Sigmoid colon (tissue), 7 donors: ENCODE measurements at places on chromosomes 4 and X. TPM values are rescaled to one million over a fixed set of nuclear protein-coding genes. Genes with fewer than 3 reads are reported as not detected.

DNA sequence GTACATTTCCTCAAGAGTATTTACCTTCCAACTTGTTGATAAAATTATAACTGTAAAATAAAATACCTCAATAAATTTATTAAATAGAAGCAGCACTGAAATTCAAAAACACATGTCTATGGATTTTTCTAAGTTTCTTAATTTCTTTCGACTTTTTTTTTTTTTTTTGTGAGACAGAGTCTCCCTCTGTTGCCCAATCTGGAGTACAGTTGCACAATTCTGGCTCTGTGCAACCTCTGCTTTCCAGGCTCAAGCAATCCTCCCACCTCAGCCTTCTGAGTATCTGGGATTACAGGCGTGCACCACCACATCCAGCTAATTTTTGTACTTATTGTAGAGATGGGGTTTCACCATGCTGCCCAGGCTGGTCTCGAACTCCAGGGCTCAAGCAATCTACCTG is 79.8 kb downstream of the IQCM start:
- H3K27ac ChIP-seq = no peak overlapping the region
- H3K27me3 ChIP-seq = no peaks in the 10 kb centered on the region
- H3K36me3 ChIP-seq = no peaks in the 10 kb centered on the region
- H3K4me3 ChIP-seq = no peak overlapping the region
- DNase-seq = no peak

DNA sequence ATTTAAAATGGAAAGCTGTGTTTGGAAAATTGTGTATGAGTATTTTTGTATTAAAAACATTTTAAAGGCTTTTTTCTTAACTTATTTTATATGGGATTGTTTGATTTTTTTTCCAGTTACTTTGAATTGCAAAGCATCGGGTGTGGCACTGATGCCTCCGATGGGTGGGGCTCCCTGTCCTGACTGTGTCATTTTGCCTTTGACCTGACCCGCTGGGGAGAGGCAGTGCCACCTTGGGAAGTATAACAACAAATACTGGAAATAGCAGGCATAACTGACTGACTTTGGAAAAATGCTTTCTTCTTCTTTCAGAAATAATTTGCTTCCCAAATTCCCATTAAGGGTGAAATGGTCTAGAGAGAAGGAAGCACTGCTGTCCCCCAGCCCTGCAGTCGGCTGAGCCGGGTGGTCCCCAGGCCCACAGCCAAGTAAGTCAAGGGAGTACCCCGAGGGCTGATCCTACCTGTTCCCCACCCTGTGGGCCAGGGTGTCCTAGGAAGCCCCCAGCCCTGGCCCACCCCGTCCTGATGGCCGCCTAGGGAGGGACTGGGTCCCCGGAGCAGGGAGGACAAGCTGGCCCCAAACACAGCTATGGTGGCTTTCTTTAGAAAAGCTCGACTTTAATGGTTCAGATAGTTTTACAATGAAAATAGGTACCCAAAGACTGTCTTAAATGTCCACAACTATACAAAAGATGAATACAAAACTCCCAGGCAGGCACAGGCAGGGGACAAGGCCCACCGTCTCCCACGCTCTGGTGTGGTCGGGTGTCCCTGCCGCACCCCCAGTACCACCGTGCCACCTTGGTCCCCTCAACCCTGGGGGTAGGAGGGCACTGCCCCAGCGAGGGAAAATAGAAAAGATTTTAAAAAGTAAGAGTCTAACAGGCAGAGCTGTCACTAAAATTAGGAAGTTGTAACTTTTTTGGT is 26.4 kb downstream of the NELFA start:
- H3K4me3 ChIP-seq = no peak overlapping the region
- peaks cover 50% of the 10 kb centered on the region for H3K36me3 ChIP-seq
- no peak for DNase-seq
- H3K27me3 ChIP-seq = no peaks in the 10 kb centered on the region
- H3K27ac ChIP-seq = no peak overlapping the region

The TLR6 gene
- 0.92 TPM for polyA plus RNA-seq

- DNase-seq = no peak
- H3K36me3 ChIP-seq = no peaks in the 10 kb centered on the region
- no peaks in the 10 kb centered on the region for H3K4me1 ChIP-seq
- H3K27me3 ChIP-seq = no peaks in the 10 kb centered on the region
- H3K27ac ChIP-seq = no peak overlapping the region
These were observed 2120.5 kb downstream of the PCDH7 start for GRCh38 chr4:32840461-32841189.

DNA sequence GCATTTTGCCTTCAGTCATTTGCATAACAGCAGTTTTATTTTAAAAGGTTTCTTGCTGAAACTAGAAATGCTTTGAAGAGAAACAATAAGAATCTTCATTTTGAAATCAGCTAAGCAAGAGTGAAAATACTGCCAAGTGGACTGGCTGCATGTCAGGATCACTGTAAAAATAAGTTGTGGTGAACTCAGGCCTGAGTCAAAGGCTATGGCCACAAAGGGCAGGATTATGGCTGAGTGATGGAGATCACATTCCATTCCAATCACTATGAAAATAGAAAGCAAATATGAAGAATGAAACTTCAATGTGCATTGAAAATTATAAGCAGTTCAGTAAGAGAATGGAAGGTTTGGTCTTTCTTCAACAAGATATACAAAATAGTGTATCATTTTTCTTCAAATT is 224.5 kb downstream of the PCDH18 start:
- H3K27ac ChIP-seq = no peak overlapping the region
- H3K36me3 ChIP-seq = no peaks in the 10 kb centered on the region
- H3K4me1 ChIP-seq = no peaks in the 10 kb centered on the region
- H3K27me3 ChIP-seq = no peaks in the 10 kb centered on the region

GRCh38 chrX:55624403-55624802 is 1.2 kb downstream of the FOXR2 start:
- no peak for DNase-seq
- no peak overlapping the region for H3K27ac ChIP-seq
- H3K4me1 ChIP-seq = no peaks in the 10 kb centered on the region

The EPGN gene
- not detected for polyA plus RNA-seq

GRCh38 chr4:81757691-81758090 is 286.0 kb upstream of the RASGEF1B start:
- no peak for DNase-seq
- H3K36me3 ChIP-seq = no peaks in the 10 kb centered on the region
- H3K4me3 ChIP-seq = no peak overlapping the region
- H3K4me1 ChIP-seq = no peaks in the 10 kb centered on the region
- no peaks in the 10 kb centered on the region for H3K27me3 ChIP-seq
- H3K27ac ChIP-seq = no peak overlapping the region

- no peak overlapping the region for H3K4me3 ChIP-seq
- no peaks in the 10 kb centered on the region for H3K4me1 ChIP-seq
- H3K36me3 ChIP-seq = peaks cover 31% of the 10 kb centered on the region
These were observed 13.3 kb upstream of the TADA2B start for GRCh38 chr4:7029921-7030320.

DNA sequence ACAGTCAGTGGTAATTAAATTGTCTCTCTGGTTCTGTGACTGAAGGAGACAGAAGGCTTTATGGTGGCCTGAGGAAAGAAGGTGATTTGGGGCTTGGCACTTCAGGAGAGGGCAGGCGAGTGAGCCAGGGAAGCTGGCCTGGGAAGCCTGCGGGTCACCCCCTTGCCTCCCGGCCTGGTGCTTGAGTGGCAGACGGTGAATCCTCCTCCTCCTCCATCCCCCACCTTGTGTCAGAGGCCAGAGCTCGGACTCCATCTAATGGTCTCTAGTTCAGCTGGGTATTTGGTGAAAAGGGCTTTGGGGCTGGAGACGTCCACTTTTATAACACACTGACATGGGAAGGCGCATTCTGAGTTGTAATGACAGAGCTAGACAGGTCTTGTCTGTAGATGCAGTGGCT is 8.7 kb downstream of the TMEM187 start:
- no peaks in the 10 kb centered on the region for H3K4me1 ChIP-seq
- H3K27ac ChIP-seq = no peak overlapping the region
- no peak overlapping the region for H3K4me3 ChIP-seq
- no peaks in the 10 kb centered on the region for H3K27me3 ChIP-seq

- H3K36me3 ChIP-seq = no peaks in the 10 kb centered on the region
- H3K27ac ChIP-seq = no peak overlapping the region
- no peaks in the 10 kb centered on the region for H3K27me3 ChIP-seq
- H3K4me1 ChIP-seq = no peaks in the 10 kb centered on the region
- no peak overlapping the region for H3K4me3 ChIP-seq
These were observed 256.7 kb downstream of the NAF1 start for GRCh38 chr4:162909952-162910351.

- no peak overlapping the region for H3K4me3 ChIP-seq
- no peaks in the 10 kb centered on the region for H3K27me3 ChIP-seq
- no peaks in the 10 kb centered on the region for H3K36me3 ChIP-seq
These were observed 39.5 kb downstream of the LEF1 start for GRCh38 chr4:108129196-108129595.

- no peak for DNase-seq
- H3K27ac ChIP-seq = no peak overlapping the region
- no peaks in the 10 kb centered on the region for H3K36me3 ChIP-seq
- no peak overlapping the region for H3K4me3 ChIP-seq
- peaks cover 23% of the 10 kb centered on the region for H3K4me1 ChIP-seq
- no peaks in the 10 kb centered on the region for H3K27me3 ChIP-seq
These were observed 203.2 kb downstream of the PTTG2 start for GRCh38 chr4:38163216-38164006.

DNA sequence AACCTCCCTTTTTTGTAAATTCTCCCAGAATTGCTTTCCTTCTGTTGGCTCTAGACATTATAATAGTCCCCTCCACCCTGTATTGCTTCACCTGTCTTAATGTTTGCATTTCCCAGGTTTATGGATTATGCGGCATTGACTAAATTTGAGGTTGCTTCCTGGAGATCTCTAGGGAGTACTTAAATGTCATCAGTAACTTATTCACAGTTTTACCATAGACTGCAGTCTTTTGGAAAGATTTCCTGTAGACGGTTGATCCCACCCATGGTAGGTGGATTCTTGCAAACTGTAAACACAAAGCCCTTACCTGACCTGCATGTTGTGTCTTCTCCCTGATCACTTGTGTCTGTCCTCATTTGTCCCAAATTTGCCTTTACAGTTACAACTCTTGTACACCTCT is 6.2 kb upstream of the NOX1 start:
- no peak for DNase-seq
- H3K4me1 ChIP-seq = no peaks in the 10 kb centered on the region
- H3K36me3 ChIP-seq = no peaks in the 10 kb centered on the region
- H3K27ac ChIP-seq = no peak overlapping the region
- H3K27me3 ChIP-seq = no peaks in the 10 kb centered on the region
- no peak overlapping the region for H3K4me3 ChIP-seq

DNA sequence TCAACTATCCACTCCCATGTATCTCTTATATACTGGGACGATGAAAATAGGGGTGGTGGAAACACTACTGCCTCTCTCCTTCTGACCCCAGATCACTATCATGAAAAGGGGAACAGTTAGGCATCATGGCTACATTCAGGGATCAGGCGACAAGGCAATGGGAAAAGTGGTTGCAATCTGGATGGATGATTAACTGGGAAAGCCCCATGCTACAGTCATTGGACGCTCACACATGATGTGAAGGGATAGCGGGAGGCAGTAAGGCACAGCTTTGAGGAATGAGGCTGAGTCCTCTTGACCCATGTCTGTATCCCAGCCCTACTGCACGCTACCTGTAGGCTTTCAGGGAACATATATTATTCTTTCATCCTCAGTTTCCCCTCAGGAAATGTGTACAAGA is 10.2 kb downstream of the GASK1B start:
- no peak overlapping the region for H3K4me3 ChIP-seq
- H3K27me3 ChIP-seq = no peaks in the 10 kb centered on the region
- peak overlapping the region; percentile 92 for H3K27ac ChIP-seq
- H3K36me3 ChIP-seq = no peaks in the 10 kb centered on the region
- DNase-seq = no peak
